Camera-type eye (tissue), 1 donor: ENCODE measurements at places on chromosomes 6 and 20. TPM values are rescaled to one million over a fixed set of nuclear protein-coding genes. Genes with fewer than 3 reads are reported as not detected.

PI3 gene
- total RNA-seq, result not detected

GRIK2 gene
- total RNA-seq, result 88.6 TPM

YIPF3 gene
- total RNA-seq, result 118 TPM

ZNF217 gene
- total RNA-seq, result 16.4 TPM

WFDC2 gene
- 2.4 TPM for total RNA-seq

TJAP1 gene
- 24.7 TPM for total RNA-seq

SLC12A5 gene
- 31.2 TPM for total RNA-seq

TRIM40 gene
- not detected for total RNA-seq

SLC52A3 gene
- total RNA-seq, result 0.93 TPM

FOXC1 gene
- 43.8 TPM for total RNA-seq

RAET1L gene
- total RNA-seq, result not detected

ZNFX1 gene
- total RNA-seq, result 26.5 TPM

DLL1 gene
- total RNA-seq, result 23.6 TPM
